Activated CD8-positive, alpha-beta T cell treated with anti-CD3 and anti-CD28 coated beads for 36 hours (primary cell): ENCODE measurements at places on chromosomes 11 and 22. TPM values are rescaled to one million over a fixed set of nuclear protein-coding genes. Genes with fewer than 3 reads are reported as not detected.

Gene MMP11
- 0.85 TPM for total RNA-seq

Gene E2F8
- total RNA-seq = 13.1 TPM

Gene AQP11
- total RNA-seq = 0.47 TPM

Gene MS4A3
- total RNA-seq = not detected
